Stomach (tissue), 19 donors: ENCODE measurements at places on chromosomes 12 and 14. TPM values are rescaled to one million over a fixed set of nuclear protein-coding genes. Genes with fewer than 3 reads are reported as not detected.

GRCh38 chr12:121787063-121788025 lies 6.1 kb downstream of the RHOF start:
- DNase-seq: peak; percentile 75
- no peak overlapping the region for H3K4me3 ChIP-seq
- peaks cover 14% of the 10 kb centered on the region for H3K4me1 ChIP-seq
- H3K27me3 ChIP-seq: no peaks in the 10 kb centered on the region
- H3K27ac ChIP-seq: peak overlapping the region; percentile 83

Gene CCDC177
- total RNA-seq: not detected

DNA sequence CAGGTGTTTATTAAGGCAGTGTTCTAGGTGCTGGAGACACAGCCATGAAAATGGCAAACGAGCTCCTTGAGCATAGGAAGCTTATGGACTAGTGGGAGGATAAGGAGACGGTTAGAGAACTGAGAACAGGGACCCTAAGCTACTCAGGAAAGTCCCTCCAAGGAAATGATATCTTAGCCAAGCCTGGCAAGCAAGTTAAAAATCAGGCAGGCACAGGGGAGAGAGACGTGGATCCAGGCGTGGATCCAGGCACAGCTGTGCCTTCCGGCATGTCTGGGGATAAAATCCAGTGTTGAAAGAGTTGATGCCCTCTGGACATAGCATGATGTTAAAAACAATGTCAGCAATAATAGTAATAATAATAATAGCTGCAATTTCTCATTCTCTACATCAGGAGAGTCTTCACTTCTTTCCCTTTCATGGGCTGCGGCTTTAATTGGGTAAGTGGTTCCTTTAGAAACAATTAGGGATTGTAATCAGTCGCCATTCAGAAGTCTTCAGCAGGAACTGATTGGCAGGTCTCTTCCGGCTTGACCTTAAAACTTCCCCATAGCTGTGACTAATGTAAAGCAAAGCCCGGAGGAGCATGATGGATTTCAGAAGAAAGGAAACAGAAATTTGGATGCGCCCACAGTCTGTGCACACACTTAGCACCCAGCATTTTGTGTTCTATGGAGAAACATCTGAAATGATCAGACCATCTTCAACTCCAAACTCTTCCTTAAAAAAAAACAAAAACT lies 230.2 kb downstream of the SLC41A2 start:
- no peaks in the 10 kb centered on the region for H3K36me3 ChIP-seq
- no peak overlapping the region for H3K4me3 ChIP-seq
- no peak for DNase-seq
- no peak overlapping the region for H3K27ac ChIP-seq

GRCh38 chr12:112964067-112964670 lies 14.2 kb upstream of the OAS2 start:
- no peak for DNase-seq
- no peak overlapping the region for H3K27ac ChIP-seq
- H3K36me3 ChIP-seq: peaks cover 95% of the 10 kb centered on the region
- no peaks in the 10 kb centered on the region for H3K27me3 ChIP-seq
- H3K4me1 ChIP-seq: no peaks in the 10 kb centered on the region
- H3K4me3 ChIP-seq: no peak overlapping the region

DNA sequence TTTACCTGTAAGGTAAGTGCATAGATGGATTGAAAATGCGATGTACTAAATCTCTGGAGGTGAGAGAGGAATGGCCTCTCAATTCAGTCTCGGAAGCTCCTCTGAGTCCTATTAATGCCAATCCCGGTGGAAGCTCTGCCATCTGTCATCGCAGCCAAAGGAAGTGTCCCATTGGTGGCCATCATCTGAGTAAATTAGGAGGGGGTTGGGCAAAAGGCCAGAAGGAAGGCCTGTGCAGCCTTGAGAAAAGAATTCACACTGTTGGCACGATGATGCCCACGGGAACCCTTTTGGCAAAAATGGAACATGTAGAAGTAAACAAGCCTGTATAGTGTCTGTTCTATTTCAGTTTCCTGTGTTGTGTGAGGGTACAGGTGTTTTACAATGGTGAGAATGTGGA lies 494.8 kb downstream of the NELL2 start:
- H3K27me3 ChIP-seq: no peaks in the 10 kb centered on the region
- H3K4me3 ChIP-seq: no peak overlapping the region

GRCh38 chr12:22494319-22494718 lies 50.0 kb downstream of the C2CD5 start:
- no peak overlapping the region for H3K4me3 ChIP-seq
- peaks cover 42% of the 10 kb centered on the region for H3K36me3 ChIP-seq
- H3K27ac ChIP-seq: no peak overlapping the region
- DNase-seq: no peak
- no peaks in the 10 kb centered on the region for H3K4me1 ChIP-seq

Gene TMTC1
- 69.4 TPM for total RNA-seq

DNA sequence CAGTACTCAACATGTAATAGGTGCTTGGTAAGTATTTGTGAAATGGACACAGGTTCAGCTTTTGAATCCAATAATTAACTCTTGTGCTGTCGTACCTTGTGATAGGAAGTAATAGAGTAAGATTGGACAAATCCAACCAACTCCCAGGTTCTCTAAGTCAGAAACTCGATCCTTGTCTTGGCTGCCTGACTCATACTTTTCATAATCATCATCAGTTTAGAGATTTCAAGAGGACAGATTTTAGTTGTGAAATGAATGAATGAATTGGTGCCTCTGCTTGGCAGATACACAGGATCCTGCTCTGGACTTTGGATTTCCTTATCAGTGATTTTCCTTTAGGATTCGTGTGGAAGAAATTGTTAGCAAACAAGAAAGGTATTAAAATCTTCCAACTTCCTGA lies 1145.2 kb downstream of the AACS start:
- no peak overlapping the region for H3K27ac ChIP-seq
- H3K4me3 ChIP-seq: no peak overlapping the region
- no peaks in the 10 kb centered on the region for H3K27me3 ChIP-seq
- no peaks in the 10 kb centered on the region for H3K4me1 ChIP-seq
- no peak for DNase-seq

Gene GPR132
- 7.7 TPM for total RNA-seq

GRCh38 chr12:94990222-94990621 lies 13.3 kb downstream of the NDUFA12 start:
- H3K27me3 ChIP-seq: no peaks in the 10 kb centered on the region
- no peak for DNase-seq

DNA sequence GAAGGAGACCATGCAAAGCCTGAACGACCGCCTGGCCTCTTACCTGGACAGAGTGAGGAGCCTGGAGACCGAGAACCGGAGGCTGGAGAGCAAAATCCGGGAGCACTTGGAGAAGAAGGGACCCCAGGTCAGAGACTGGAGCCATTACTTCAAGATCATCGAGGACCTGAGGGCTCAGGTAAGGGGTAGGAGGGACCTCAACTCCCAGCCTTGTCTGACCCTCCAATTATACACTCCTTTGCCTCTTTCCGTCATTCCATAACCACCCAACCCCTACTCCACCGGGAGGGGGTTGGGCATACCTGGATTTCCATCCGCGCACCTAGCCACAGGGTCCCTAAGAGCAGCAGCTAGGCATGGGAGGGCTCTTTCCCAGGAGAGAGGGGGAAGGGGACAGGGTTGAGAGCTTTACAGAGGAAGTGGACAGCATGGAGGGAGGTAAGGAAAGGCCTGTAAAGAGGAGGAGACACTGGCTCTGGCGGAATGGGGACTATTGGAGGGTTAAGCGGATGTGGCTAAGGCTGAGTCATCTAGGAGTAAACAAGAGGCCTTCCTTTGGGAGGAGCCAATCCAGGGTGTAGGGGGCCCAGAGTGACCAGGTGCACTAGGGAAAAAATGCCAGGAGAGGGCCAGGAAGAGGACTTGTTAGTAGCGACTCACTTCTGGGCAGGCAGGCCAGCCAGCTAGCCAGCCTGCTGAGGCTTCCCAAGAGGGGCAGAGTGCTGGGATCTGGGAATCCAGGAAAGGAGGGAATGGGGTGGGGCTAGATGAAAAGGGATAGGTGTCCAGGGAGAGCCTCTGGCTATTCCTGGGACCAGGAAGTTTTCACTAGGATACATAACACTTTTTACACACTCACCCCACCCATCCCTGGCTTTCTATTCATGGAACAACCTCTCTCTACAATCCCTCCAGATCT lies 754 bp downstream of the KRT18 start:
- peaks cover 11% of the 10 kb centered on the region for H3K36me3 ChIP-seq
- peak overlapping the region; percentile 59 for H3K4me3 ChIP-seq
- peak overlapping the region; percentile 93 for H3K27ac ChIP-seq
- peak; percentile 81 for DNase-seq

Gene RNF212B
- total RNA-seq: not detected

DNA sequence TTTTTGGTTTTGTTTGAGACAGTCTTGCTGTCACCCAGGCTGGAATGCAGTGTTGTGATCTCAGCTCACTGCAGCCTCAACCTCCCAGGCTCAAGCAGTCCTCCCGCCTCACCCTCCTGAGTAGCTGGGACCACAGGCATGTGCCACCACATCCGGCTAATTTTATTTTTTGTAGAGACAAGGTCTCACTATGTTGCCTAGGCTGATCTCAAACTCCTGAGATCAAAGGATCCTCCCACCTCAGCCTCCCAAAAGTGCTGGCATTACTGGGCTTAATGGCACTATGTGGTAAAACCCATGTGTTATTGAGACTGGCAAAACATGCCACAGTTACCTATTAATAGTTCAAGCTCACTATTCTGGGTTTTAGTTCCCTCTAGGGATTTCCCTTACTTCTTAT lies 51.2 kb upstream of the KCNH3 start:
- no peak overlapping the region for H3K4me3 ChIP-seq
- H3K36me3 ChIP-seq: no peaks in the 10 kb centered on the region
- no peaks in the 10 kb centered on the region for H3K27me3 ChIP-seq
- no peaks in the 10 kb centered on the region for H3K4me1 ChIP-seq
- no peak overlapping the region for H3K27ac ChIP-seq

- DNase-seq: peak; percentile 49
- H3K4me3 ChIP-seq: no peak overlapping the region
- H3K27me3 ChIP-seq: no peaks in the 10 kb centered on the region
- H3K36me3 ChIP-seq: no peaks in the 10 kb centered on the region
- H3K4me1 ChIP-seq: peaks cover 18% of the 10 kb centered on the region
These were observed 102.2 kb downstream of the VEZT start for GRCh38 chr12:95319694-95320331.

Gene OTX2
- not detected for total RNA-seq

Gene ADCY4
- total RNA-seq: 33.3 TPM

- H3K27me3 ChIP-seq: no peaks in the 10 kb centered on the region
- peaks cover 18% of the 10 kb centered on the region for H3K4me1 ChIP-seq
- H3K27ac ChIP-seq: no peak overlapping the region
- H3K4me3 ChIP-seq: no peak overlapping the region
These were observed 37.4 kb downstream of the DAD1 start for GRCh38 chr14:22551605-22551997.

GRCh38 chr14:95146079-95146771 lies 11.1 kb downstream of the DICER1 start:
- peaks cover 89% of the 10 kb centered on the region for H3K4me1 ChIP-seq
- H3K36me3 ChIP-seq: no peaks in the 10 kb centered on the region
- no peak for DNase-seq
- no peaks in the 10 kb centered on the region for H3K27me3 ChIP-seq

- no peak overlapping the region for H3K27ac ChIP-seq
- H3K36me3 ChIP-seq: peaks cover 33% of the 10 kb centered on the region
- peaks cover 35% of the 10 kb centered on the region for H3K4me1 ChIP-seq
- H3K27me3 ChIP-seq: no peaks in the 10 kb centered on the region
- no peak for DNase-seq
- no peak overlapping the region for H3K4me3 ChIP-seq
These were observed 85.4 kb downstream of the NCOR2 start for GRCh38 chr12:124481772-124482566.

DNA sequence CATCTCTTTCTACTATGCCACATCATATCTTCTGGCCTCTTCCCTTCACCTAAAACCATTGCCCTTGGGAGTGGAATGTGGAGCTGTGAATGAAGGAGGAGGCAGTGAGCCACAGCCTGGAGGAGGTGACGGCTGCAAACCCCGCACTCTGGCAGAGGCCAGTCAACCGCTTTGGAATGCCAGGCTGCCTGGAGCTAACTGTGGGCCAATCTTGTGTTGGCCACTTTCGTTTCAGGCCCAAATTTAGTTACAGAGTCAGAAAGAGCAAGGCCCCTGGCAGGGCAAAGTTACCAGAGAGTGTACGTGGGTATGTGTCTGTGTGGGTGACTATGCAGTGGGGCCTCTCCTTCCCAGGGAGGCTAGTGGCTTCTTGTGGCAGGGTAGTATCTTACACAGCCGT lies 40.1 kb downstream of the CACNA1C start:
- H3K4me3 ChIP-seq: no peak overlapping the region
- no peak for DNase-seq
- H3K36me3 ChIP-seq: no peaks in the 10 kb centered on the region
- H3K27me3 ChIP-seq: no peaks in the 10 kb centered on the region

DNA sequence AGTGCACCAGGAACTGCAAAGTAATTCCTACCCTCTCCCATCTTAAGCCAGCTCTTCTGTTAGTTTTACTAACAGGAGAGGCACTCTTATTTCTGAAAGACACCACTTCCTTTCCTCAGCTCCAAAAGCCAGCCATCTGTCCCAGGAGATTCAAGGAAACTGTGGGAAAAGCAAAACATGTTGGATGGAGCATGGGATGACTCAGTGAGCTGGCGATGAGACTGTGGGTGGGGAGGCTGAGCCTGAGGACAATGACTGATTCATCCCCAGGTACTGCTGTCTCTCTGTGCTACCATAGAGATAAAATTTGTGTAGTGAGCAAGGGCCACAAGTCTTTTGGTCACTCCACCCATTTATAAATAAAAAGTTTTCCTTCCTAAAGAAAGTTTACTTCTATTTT lies 141.4 kb downstream of the MYRFL start:
- H3K27me3 ChIP-seq: no peaks in the 10 kb centered on the region
- no peak overlapping the region for H3K4me3 ChIP-seq
- H3K4me1 ChIP-seq: peaks cover 13% of the 10 kb centered on the region

Gene SMCO2
- not detected for total RNA-seq

Gene GDF3
- total RNA-seq: not detected

GRCh38 chr12:18998343-18999261 lies 130.9 kb upstream of the PLEKHA5 start:
- H3K27ac ChIP-seq: no peak overlapping the region
- no peaks in the 10 kb centered on the region for H3K27me3 ChIP-seq
- no peak overlapping the region for H3K4me3 ChIP-seq
- no peak for DNase-seq

- no peaks in the 10 kb centered on the region for H3K27me3 ChIP-seq
- no peaks in the 10 kb centered on the region for H3K36me3 ChIP-seq
- H3K4me1 ChIP-seq: no peaks in the 10 kb centered on the region
- no peak overlapping the region for H3K27ac ChIP-seq
- peak; percentile 69 for DNase-seq
- no peak overlapping the region for H3K4me3 ChIP-seq
These were observed 52.0 kb upstream of the RNU6-8 start for GRCh38 chr14:32254952-32255679.

GRCh38 chr14:38073641-38074040 lies 134.1 kb upstream of the SSTR1 start:
- H3K36me3 ChIP-seq: no peaks in the 10 kb centered on the region
- no peak for DNase-seq
- no peaks in the 10 kb centered on the region for H3K27me3 ChIP-seq

- no peaks in the 10 kb centered on the region for H3K4me1 ChIP-seq
- no peaks in the 10 kb centered on the region for H3K36me3 ChIP-seq
- no peak overlapping the region for H3K27ac ChIP-seq
- no peak for DNase-seq
- H3K4me3 ChIP-seq: no peak overlapping the region
- H3K27me3 ChIP-seq: no peaks in the 10 kb centered on the region
These were observed 106.9 kb upstream of the PTPRB start for GRCh38 chr12:70744178-70744577.
